ENCODE measurements at places on chromosomes 3 and 15. TPM values are rescaled to one million over a fixed set of nuclear protein-coding genes. Genes with fewer than 3 reads are reported as not detected.

AGTR1 gene
- 12.0 TPM for total RNA-seq

DNA sequence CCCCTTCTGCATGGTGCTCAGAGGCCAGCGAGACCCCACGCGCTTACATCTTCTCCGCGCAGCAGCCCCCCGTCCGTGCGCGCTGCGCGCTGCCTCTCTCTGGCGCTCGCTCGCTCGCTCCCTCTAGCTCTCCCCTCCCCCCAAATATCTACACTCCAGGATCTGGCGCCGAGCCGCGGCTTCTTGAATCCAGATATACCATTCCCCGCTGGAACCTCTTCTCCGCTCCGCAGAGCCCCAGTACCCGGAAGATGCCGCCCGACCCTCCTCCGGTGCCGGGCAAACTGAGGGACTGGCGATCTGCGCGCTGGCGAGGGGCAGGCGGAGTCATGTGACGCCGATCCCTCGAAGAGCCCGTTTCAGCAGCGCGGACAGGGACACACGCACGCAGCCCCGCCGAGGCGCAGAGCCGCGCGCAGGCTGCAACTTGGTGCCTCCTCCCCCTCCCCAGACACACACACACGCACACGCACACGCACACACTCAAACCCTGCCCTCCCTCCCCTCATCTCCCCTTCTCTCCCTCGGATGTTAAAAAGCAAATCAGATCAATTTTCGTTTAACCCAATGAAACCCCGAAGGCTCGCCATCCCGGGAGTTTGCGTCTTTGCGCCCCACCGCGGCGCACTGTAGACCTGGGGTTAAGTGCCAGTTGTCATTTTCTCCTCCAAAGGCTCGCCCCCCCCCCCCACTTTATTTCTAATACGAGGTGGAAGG lies at the start of gene RASGRF1:
Gene RASGRF1 (minus strand): TSS at position 294 of the 717 bp plus-strand sequence. CDS start 282 bp downstream, at position 12.
- no peak for DNase-seq

- no peak for DNase-seq
Observed at GRCh38 chr15:97504031-97504792, 456.3 kb upstream of the ARRDC4 start.

GRCh38 chr15:29638011-29638410 lies 184.3 kb downstream of the TJP1 start:
- no peak for DNase-seq

Data from vagina (tissue), 2 donors.